Left hindlimb (tissue), 1 donor: ENCODE measurements at places on chromosomes 11 and 22.

DNA sequence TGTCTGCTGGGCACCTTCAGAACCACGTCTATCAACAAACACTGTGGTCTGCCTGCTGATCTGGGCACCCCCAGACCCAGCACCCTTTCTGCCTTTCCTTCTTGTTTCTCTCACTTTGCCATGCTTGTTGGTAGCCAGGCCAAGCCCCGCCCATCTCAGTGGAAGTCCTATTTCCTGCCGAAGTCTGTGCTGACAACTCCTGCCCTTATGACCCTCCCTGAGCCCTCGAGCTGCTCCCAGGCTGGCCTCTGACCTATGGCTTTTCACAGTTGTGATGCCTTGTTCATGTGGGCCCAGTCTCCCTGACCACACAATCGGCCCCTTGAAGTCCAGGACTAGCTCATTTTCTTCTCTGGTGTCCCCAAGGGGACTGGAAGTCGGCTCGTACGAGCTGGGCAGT is 132.1 kb downstream of the DSCAML1 start:
- no peak for DNase-seq

GRCh38 chr11:93817426-93818348 is 32.7 kb downstream of the VSTM5 start:
- no peak for DNase-seq

DNA sequence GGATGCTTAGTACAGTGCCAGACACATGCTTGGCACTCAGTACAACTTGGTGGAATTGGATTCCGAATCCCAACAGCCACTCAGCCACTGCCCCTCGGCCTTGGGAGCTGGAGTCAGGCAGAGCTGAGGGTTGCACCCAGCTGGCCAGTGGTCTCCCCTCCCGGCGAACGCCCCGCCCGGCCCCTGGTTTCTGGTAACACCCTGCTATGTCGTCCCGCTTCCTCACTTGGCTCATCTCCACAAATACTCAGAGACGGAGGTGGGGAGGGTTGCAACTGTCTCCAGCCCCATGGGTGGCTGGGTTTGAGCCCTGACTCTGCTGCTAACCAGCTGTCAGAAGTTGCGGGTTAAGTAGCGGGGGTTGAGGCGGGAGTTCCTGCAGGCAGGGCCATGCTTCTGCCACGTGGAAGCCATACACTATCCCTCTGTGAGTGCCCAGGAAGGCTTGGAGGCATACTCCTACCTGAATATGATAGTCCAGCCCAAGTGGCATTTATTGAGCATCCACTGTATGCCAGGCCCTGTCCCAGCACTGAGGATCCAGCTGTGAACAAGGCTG is 67.1 kb downstream of the GRIK4 start:
- DNase-seq: no peak

DNA sequence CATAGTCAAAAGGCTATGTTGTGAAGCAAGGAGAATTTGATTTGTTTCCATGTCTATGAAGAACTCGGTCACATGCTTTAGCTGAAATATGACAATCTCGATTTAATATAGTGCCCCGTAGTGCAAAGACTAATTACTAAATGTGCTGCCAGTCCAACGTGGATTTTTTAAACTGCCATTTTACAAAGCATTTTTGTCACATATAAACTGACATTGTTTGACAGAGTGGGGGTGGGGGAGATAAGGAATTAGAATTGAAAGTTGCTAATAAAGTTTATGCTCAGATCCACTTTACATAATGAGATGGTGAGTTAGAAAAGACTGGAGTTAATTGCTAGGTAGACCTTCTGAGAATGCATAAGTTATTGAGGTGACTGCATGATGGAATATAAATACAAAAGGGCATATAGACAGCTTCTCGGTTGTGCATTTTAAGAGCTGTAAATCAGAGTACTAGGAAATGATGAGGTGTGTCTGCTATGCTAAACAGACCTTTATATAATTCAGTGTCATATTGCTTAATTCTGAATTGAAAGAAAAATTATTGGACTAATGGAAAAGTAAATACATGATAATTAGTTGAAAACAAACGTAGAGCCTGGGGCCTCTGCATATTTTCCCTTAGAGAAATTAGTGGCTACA is 158.9 kb upstream of the MTNR1B start:
- DNase-seq: no peak

DNA sequence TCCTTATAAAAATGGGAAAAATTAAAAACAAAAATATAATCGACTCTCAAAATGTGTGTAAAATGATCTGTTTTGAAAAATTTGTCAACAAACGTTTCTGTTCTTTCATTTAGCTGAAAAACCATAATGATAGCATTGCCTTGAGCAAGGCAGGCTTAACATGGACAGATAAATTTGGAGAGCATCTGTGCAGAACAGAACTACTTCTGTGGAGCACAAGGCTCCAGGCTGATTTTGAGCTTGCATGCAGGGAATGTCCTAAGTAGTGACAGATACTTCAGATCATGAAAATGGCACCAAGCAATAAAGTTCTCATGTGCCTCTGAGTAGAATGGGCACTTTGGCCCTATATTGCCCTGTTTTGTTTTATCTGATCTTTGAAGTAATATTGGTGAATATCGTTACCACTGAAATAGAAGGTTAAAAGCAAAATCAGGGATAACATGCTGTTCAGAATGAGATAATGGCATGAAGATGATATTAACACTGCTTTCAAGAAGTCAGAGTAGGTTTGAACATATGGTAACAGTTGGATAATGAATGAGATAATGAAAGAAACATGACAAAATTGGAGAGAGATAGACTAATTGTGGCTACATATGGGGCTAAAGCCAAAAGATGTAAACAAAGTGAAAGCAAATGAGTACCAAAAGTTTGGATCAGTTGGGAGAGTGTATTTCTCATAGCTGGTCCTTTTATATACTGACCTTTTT is 730.5 kb upstream of the CCDC179 start:
- no peak for DNase-seq
